Jurkat, Clone E6-1 (cell line): ENCODE measurements at places on chromosomes 5 and 9.
A peak's percentile ranks its signal among the peaks of the same experiment; 100 is the strongest.

- DNase-seq, result no peak
Observed at GRCh38 chr5:57243286-57244137, 69.7 kb downstream of the GPBP1 start.

GRCh38 chr9:131839281-131840084 is 99.6 kb upstream of the RAPGEF1 start:
- no peak for DNase-seq

- DNase-seq, result no peak
Observed at GRCh38 chr9:88533951-88534455, 975 bp upstream of the NXNL2 start.

DNA sequence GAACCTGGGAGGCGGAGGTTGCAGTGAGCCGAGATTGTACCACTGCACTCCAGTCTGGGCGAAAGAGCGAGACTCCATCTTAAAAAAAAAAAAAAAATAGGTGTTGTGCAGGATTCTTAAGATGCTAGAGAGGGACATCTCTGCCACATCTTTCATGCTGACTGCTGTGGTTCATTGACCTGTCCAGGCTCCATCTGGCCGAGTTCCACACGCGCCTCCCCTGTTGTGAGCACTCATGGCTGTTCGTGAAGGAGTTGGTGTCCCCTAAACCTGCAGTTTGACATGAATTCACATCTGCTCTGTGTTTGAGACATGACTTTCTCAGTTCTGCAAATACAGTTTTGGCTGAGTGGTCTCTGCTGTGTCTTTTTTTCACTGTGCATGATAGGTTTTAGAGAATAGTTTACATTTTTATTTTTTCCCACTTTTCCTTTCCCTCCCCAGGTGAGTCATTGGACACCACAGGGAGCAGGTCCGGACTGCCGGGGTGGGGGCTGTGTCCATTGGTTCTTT is 5.3 kb downstream of the NXNL2 start:
- no peak for DNase-seq

GRCh38 chr5:10695055-10695649 is 65.9 kb downstream of the DAP start:
- no peak for DNase-seq

- no peak for DNase-seq
Observed at GRCh38 chr5:148336704-148337435, 1.5 kb downstream of the SPINK9 start.

DNA sequence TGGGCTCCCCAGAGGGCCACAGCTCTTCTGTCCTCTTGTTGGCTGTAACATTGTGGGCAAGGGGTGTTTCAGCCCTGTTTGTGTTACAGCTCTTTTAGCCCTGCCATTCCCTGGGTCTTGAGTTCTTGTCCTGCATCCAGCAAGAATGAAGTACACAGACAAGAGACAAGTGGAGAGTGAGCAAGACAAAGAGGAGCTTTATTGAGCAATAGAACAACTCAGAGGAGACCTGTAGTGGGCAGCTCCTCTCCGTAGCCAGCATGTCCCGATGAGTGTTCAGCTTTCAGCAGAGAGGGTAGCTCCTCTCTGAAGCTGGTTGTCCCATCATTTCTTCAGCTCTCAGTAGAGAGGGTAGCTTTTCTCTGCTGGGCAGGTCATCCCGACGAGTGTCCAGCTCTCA is 22.9 kb downstream of the JMY start:
- DNase-seq, result no peak

DNA sequence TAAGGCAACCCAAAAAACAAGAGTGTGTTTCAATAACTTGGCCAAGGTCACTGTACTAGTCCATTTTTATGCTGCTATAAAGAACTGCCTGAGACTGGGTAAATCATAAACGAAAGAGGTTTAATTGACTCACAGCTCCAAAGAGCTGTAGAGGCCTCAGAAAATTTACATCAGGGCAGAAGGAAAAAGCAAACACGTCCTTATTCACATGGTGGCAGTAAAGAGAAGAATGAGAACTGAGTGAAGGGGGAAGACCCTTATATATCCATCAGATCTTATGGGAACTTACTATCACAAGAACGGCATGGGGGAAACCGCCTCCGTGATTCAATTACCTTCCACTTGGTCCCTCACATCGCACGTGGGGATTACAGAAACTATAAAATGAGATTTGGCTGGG is 64.3 kb upstream of the CAMK4 start:
- no peak for DNase-seq

DNA sequence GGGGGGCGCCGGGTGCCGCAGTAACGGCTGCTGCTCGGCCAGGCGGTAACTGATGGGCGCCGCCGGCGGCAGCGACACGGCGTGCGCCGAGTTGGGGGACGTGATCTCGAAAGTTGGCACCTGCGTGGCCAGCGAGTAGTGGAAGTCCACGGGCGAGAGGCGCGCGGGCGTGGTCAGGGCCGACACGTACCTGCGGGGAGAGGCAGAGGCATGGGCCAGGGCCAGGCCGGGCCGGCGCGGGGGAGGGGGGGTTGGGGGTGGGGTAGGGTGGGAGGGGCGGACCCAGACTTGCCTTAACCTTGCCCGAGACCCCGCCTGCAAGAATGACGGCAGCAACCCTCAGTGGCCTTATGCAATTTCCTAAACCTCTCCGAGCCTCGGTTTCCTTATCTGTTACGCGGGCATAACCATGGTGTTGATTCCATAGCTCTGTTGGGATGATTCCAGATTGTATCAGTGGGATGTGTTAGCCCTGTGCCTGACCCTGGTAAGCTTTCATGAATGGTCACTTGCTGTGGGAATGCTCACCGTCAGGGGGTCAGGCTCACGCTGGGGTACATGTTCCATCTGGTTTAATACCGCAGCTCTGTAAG is 53.0 kb downstream of the PSD2 start:
- peak; percentile 23 for DNase-seq

GRCh38 chr5:91318724-91319123 is 64.4 kb downstream of the ARRDC3 start:
- peak; percentile 25 for DNase-seq

- no peak for DNase-seq
Observed at GRCh38 chr5:121088341-121088740, 624.2 kb downstream of the PRR16 start.

DNA sequence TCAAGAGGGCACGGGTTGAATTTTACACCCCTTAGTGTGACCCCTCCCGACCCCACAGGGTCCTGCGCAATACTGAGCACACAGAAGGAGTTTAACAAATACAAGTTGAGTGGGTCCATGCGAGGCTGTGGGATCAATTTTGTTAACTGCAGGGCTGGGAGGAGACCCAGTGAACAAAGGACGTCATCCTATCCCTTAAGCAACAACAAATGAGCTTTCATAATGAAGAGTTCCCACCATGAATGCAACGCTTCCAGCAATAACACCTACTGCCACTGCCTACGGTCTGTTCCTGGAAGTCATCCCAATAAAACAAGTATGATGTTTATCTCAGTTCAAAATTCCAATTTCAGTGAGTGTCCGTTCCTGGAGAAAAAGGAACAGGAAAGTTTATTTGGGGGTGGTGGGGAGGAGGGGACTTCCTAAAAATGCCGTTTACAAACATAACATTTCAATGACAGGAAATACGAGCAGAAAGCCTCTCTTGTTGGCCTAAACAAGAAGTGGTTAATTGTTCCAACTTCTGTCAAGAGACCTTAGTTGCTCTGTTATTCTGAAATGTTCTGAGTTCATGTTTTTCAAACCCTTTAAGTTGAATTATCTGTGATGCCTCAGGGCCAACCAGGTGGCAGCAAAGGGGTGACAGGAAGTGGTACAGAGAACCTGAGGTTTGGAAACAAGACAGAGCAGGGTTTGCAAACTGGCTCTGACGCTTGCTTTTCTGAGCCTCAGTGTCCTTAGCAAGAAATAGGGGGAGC is 65.8 kb upstream of the PLPP6 start:
- peak; percentile 91 for DNase-seq

GRCh38 chr9:101038488-101038887 is 10.0 kb downstream of the PLPPR1 start:
- no peak for DNase-seq

GRCh38 chr5:125717209-125717608 is 706.0 kb upstream of the GRAMD2B start:
- DNase-seq, result no peak

DNA sequence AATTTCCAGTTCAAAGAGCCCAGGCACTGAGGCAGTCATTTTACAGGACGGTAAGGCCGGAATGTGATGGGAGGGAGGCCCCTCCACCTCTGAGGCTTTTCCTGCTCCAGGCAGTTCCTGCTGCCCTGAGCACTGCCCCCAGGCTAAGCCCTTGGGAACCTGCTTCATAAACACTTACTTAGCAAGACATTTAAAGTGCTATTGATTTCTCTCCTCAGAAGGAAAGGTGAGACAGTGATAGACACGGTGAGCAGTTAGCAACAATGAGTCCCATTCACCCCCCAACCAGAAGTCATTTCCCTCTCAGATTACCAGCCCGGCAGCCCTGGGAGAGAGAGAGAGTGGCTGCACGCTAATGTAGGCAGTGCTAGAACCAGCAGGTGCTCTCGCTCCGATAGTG is 462.5 kb downstream of the SPOCK1 start:
- no peak for DNase-seq

DNA sequence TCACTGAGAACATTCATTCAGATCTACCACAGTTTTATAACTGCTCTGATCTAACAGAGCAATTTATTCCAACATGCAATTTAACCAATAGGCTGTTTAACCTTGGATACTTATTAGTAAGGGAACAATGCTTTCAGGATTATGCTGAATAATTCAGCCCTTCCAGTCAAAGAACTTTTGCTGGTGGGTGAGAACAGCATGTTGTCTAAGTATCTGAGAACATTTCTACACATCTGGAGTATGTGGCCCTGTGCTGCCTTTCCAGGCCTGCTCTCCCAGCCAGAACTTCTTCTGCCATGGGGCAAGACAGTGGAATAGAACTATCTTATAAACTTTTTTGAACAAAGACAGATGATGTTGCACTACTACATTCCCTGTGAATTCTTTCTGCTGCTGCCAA is 55.8 kb downstream of the NFIB start:
- no peak for DNase-seq

GRCh38 chr5:59190746-59191145 is 607.9 kb downstream of the RAB3C start:
- no peak for DNase-seq

DNA sequence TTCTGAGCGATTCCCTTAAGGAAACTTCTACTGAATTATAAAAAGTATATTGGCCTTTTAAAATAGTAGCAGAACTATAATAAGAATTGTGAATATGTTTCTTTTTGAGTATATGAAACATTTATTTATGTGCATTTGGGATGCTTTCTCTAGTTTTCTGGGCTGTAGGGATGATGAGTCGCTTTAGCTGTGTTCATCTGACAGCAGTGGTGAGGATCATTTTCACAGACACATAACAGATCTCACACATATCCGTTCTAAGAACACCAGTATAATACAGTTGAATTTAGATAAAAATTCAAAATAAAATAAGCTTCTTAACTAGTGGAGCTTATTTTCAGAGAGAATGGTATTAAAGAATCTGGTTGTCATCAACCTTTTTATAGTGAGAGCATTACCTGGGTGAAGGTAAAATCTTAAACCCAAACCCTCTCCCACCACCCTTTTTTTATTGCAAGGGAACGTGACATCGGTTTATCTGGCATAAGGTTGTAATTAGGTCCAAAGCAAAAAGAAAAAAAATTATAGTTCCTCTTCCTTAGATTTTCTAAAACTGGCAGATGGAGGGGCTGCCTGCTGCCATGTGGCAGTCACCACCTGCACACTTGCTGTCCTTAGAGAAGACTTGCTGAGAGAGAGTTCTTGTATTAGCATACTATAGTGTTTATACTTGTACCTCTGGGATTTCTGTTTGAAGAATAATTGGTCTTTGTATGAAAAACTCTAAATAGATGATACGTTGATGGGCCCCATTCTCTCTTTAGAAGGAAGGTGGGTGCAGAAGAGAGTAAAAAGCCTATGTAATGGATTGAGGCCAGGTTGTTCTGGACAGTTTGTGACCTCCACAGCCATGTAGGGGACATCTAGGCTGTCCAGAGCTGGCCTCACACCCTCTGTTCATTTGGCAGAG is 86.8 kb downstream of the CAMK4 start:
- no peak for DNase-seq

DNA sequence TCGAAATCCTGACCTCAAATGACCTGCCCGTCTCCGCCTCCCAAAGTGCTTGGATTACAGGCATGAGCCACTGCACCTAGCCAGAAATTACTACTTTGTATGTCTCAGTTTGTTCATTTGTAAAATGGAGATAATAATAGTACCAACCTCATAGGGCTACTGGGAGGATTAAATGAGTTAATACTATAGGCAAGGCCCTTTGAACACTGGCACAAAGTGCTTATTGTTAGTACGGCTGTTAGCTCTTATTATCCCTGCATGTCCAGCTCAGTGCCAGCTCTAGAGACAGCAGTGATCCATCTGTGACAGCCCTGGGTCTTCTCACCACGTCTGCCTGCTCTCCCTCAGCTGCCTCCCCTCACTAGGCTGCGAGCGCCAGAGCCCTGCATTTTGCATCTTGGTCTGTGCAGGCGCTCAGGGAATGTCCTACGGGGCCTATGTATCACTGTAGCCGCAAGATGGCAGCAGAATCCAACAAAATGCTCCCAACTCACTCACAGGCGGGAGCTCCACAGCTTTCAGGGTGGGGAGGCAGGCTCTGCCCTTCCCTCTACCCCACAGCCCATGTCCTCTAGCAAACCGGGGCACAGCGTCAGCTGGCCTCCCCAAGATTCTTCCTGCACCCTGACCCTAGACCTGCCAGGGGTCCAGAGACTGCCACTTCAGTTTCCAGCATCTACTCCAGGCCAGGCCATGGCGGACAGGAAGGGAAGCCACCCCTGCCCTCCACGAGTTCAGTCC is 17.7 kb upstream of the AKNA start:
- peak; percentile 77 for DNase-seq

DNA sequence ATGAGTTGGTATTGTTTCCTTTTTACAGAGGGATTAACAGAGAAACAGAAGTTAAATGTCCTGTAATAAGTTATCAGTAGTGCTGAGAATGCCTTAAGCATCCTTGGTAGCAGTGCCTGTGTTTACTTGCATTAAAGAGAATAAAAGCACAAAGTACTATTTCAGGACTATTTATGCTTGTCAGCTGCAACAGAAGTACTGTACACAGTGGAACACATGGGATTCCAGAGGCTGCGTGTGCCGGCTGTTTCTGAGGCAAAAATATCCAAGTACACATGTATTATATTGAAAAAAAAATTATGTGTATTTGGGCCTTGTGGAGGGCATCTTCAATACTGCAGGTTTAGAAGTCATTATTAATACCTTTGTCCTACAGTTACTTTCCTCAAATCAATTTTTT is 58.2 kb upstream of the ACTBL2 start:
- no peak for DNase-seq

- DNase-seq, result no peak
Observed at GRCh38 chr5:173477345-173478040, 139.0 kb downstream of the BOD1 start.

DNA sequence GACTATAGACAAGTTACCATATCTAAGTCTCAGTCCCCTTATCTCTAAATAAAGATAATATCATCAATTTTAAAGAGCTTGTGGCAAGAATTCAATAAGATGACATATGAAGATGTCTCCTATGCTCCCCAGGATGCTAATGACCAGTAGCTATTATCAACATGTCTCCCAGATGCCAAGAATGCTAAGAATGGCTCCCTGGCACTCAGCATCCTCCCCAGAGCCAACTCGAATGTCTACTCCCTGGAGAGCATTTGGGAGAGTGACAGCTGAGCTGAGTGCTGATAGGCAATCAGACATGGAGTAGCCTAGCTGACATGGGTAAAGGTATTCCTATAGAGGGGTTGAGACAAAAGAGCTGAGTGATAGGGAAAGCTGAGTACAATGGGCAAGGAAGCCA is 15.9 kb downstream of the P4HA2 start:
- DNase-seq, result no peak

GRCh38 chr5:112554101-112554977 is 135.3 kb upstream of the EPB41L4A start:
- no peak for DNase-seq
